ENCODE measurements at places on chromosomes 13 and 19.

GRCh38 chr13:47085346-47085745 lies 188.5 kb upstream of the HTR2A start:
- no peak overlapping the region for H3K27ac ChIP-seq
- DNase-seq = no peak
- H3K4me3 ChIP-seq = no peak overlapping the region
- H3K36me3 ChIP-seq = no peaks in the 10 kb centered on the region
- no peaks in the 10 kb centered on the region for H3K4me1 ChIP-seq

DNA sequence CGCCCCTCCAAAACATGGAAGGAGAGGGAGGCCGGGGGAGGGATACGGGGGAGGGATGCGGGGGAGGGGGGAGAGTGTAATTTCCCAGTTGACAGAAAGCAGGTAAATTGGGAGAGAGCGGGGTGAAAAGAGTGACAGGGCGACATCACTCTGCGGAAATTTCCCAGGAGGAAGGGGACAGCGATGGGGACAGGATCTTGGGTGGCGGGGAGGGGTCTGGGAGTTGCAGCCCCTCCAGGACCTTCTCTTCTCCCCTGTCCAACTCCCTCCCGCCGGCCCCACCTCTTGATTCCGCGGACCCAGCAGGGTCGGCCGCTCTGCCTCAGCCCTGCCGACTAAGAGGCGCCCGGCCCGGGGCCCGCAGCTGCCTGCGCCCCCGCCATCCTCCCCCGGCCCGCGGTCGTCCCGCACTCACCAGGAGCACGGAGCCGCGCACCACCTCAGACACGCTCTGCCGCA lies 108.0 kb upstream of the DOCK9 start:
- H3K36me3 ChIP-seq = no peaks in the 10 kb centered on the region
- H3K27ac ChIP-seq = no peak overlapping the region
- H3K4me1 ChIP-seq = peaks cover 15% of the 10 kb centered on the region
- H3K27me3 ChIP-seq = peaks cover 87% of the 10 kb centered on the region
- no peak overlapping the region for H3K4me3 ChIP-seq
- no peak for DNase-seq

DNA sequence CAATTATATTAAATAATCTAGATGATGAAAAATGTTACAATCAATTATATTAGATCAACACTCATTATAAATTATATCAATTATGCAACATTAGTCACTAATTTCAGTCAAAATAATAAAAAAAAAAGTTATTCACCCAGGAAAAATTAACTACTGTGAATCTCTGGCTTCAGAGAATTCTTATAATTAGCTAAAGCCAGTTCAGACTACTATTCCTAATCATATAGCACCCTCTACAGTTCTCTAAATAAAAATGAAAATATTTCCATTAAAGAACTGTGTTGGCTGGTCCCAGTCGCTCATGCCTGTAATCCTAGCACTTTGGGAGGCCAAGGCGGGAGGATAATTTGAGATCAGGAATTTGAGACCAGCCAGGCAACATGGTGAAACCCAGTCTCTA lies 33.0 kb downstream of the XPO4 start:
- no peaks in the 10 kb centered on the region for H3K4me1 ChIP-seq
- no peak overlapping the region for H3K27ac ChIP-seq
- H3K4me3 ChIP-seq = no peak overlapping the region
- no peaks in the 10 kb centered on the region for H3K27me3 ChIP-seq
- H3K36me3 ChIP-seq = no peaks in the 10 kb centered on the region
- DNase-seq = no peak

DNA sequence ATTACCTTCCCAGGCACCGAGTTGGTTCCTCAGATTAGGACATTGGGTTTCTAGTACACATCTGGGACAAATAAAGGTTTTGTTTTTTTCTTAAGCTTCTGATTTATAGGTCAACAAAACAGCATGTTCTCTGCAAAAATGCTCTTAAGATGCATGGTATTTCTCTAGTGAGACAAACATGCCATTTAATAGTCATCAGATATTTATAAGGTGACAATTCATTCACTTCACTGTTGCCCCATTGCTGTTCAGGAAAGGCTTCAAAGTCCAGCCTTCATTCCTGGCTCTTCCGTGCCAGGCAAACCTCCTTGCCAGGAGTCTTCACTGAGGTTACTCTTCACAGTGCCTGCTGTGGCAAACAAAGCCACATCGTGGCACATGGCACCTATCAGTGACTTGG lies 156.3 kb upstream of the FNDC3A start:
- H3K36me3 ChIP-seq = no peaks in the 10 kb centered on the region
- no peak for DNase-seq
- H3K27ac ChIP-seq = no peak overlapping the region
- no peaks in the 10 kb centered on the region for H3K27me3 ChIP-seq
- no peaks in the 10 kb centered on the region for H3K4me1 ChIP-seq

- H3K36me3 ChIP-seq = no peaks in the 10 kb centered on the region
- DNase-seq = no peak
- H3K4me3 ChIP-seq = no peak overlapping the region
These were observed 48.2 kb upstream of the SLITRK5 start for GRCh38 chr13:87622971-87623370.

GRCh38 chr19:31648347-31648746 lies 299.1 kb upstream of the TSHZ3 start:
- H3K4me1 ChIP-seq = no peaks in the 10 kb centered on the region
- no peaks in the 10 kb centered on the region for H3K27me3 ChIP-seq
- H3K27ac ChIP-seq = no peak overlapping the region
- no peak overlapping the region for H3K4me3 ChIP-seq

- no peak for DNase-seq
- H3K27ac ChIP-seq = no peak overlapping the region
- no peaks in the 10 kb centered on the region for H3K4me1 ChIP-seq
These were observed 396.7 kb downstream of the RFC3 start for GRCh38 chr13:34214686-34215085.

GRCh38 chr19:49843265-49843664 lies 7.7 kb upstream of the PTOV1 start:
- H3K27ac ChIP-seq = no peak overlapping the region
- DNase-seq = no peak
- peaks cover 23% of the 10 kb centered on the region for H3K4me1 ChIP-seq
- H3K27me3 ChIP-seq = no peaks in the 10 kb centered on the region
- peaks cover 19% of the 10 kb centered on the region for H3K36me3 ChIP-seq
- H3K4me3 ChIP-seq = no peak overlapping the region

- no peak for DNase-seq
- no peak overlapping the region for H3K27ac ChIP-seq
- no peak overlapping the region for H3K4me3 ChIP-seq
- H3K4me1 ChIP-seq = no peaks in the 10 kb centered on the region
These were observed 38.3 kb upstream of the KCTD4 start for GRCh38 chr13:45238945-45239795.

DNA sequence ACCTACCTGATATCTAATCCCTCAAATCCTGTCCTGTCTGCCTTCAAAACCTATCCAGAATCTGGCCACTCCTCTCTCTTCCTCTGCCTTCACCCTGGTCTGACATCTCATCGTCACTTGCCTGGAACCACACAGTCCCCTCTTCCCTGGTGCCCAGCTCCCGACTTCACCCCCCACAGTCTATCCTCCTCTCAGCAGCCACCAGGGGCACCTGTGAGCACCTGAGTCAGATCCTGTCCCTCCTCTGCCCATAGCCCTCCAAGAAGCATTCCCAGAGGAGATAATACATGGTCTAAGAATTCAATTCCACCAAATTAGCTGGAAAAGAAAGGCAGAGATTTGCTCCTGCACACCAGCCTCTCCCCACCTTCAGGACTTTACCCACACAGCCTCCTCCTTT lies 48.9 kb downstream of the ZNRF4 start:
- H3K27me3 ChIP-seq = no peaks in the 10 kb centered on the region
- H3K27ac ChIP-seq = no peak overlapping the region
- no peak for DNase-seq
- H3K36me3 ChIP-seq = no peaks in the 10 kb centered on the region
- H3K4me1 ChIP-seq = no peaks in the 10 kb centered on the region

DNA sequence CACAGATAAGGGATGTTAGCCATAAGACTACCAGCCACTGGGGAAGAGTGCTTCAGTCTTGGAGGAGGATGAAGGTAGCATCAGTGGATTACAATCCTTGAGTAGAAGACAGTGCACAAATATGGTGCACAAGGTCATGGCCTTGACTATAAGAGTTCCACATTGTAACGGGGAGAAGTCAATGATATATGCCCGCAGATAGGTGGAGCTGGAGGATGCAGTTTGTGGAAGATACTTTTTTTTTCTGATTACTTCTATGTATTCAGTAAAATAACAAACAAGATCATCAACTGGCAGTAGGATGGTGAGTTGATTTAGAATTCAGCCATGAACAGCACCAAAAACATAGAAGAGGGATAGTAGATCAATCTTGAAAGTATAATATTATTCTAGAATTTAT lies 926.8 kb upstream of the MIR17HG start:
- no peaks in the 10 kb centered on the region for H3K36me3 ChIP-seq
- no peaks in the 10 kb centered on the region for H3K27me3 ChIP-seq
- no peaks in the 10 kb centered on the region for H3K4me1 ChIP-seq
- H3K4me3 ChIP-seq = no peak overlapping the region
- no peak overlapping the region for H3K27ac ChIP-seq

GRCh38 chr19:6042776-6043726 lies 65.1 kb upstream of the RANBP3 start:
- H3K4me3 ChIP-seq = no peak overlapping the region
- DNase-seq = no peak
- no peaks in the 10 kb centered on the region for H3K27me3 ChIP-seq
- H3K36me3 ChIP-seq = peaks cover 7% of the 10 kb centered on the region

GRCh38 chr19:35143231-35143715 lies at the start of gene FXYD7:
TSS of gene FXYD7 (plus strand) at chr19:35143255. CDS start at chr19:35143334, 79 bp downstream.
- H3K27me3 ChIP-seq = peaks cover 23% of the 10 kb centered on the region
- H3K4me1 ChIP-seq = peaks cover 58% of the 10 kb centered on the region
- no peaks in the 10 kb centered on the region for H3K36me3 ChIP-seq
- no peak within 1 kb of the TSS for H3K4me3 ChIP-seq

DNA sequence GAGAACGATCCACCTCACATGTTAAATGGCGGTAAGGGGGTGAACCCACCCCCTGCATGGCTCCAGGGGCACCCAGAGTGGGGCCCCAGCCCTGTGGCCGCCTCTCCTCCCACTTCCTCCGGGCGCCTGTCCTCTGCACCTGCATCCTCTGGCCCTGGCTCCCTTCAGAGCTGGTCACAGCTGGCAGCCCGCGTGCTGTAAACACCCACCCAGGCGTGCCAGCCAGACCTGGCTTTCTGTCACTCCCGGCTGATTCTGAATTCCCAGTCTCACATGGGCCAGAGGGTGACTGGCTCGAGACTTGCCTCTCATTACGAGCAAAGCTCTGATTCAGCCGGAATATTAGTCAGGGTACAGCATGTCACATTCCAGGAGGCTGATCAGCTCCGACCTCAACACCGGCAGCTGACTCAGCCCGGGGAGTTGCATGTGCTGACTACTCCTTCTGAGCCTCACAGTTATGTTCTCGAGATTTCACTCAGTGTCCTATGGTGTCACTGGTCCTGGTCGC lies 75.1 kb downstream of the GNG7 start:
- H3K27me3 ChIP-seq = no peaks in the 10 kb centered on the region
- H3K27ac ChIP-seq = peak overlapping the region; percentile 97
- H3K36me3 ChIP-seq = no peaks in the 10 kb centered on the region
- no peak overlapping the region for H3K4me3 ChIP-seq
- H3K4me1 ChIP-seq = peaks cover 85% of the 10 kb centered on the region

DNA sequence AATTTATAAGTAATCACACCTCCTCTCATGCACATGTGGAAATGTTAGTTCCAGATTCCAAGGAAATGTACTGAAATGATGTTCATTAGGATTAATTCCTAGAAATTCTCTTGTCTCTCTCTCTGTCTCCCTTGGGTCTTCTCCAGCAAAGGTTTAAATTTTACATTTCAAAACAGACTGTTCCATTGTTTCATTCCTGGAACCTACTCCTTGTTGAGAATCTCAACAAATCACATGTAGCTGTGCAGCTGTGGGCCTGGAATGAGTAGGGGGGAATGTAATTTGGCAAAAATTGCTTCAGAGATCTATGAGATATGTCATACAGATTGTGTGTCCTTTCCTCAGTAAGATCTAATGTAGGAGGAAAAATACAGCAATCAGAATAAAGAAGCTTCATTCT lies 46.2 kb upstream of the RFXAP start:
- H3K4me3 ChIP-seq = no peak overlapping the region
- no peaks in the 10 kb centered on the region for H3K36me3 ChIP-seq
- no peak overlapping the region for H3K27ac ChIP-seq
- H3K27me3 ChIP-seq = no peaks in the 10 kb centered on the region
- no peaks in the 10 kb centered on the region for H3K4me1 ChIP-seq

DNA sequence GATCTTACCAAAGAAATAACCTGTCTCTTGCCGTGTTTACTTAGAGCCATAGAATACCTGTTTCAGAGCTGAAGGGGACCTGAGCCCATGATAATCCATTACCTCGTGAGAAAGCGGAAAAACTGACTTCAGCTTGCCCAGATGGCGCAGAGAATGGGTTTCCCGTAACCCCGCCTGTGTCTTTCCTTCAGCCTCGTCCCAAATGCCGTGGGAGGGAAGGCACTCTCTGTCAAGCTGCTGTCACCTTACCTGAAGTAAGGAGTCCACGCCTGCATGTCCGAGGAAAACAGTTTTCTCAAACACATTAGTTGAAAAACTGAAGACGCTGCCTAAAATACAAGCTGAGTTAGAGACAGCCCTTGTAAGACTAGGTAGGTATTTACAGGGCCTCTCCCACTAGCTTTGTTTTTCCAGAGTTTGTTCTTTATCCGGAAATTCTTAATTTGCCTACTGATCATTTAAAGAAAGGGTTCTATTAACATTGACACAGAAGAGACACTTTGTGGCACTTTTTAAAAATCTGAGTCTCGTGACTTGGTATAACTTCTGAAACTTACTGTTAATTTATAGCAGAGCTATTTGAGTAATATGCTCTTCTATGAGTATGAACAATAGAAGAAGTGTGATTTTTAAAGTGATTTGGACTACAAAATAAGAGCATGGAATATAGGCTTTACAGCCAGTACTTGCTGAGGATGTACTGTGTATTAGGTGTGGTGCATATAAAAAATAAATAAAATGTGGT lies 1.3 kb upstream of the INTS6 start:
- peaks cover 23% of the 10 kb centered on the region for H3K36me3 ChIP-seq
- peak overlapping the region; percentile 85 for H3K27ac ChIP-seq
- peak overlapping the region; percentile 70 for H3K4me3 ChIP-seq
- H3K4me1 ChIP-seq = peaks cover 54% of the 10 kb centered on the region
- H3K27me3 ChIP-seq = no peaks in the 10 kb centered on the region

DNA sequence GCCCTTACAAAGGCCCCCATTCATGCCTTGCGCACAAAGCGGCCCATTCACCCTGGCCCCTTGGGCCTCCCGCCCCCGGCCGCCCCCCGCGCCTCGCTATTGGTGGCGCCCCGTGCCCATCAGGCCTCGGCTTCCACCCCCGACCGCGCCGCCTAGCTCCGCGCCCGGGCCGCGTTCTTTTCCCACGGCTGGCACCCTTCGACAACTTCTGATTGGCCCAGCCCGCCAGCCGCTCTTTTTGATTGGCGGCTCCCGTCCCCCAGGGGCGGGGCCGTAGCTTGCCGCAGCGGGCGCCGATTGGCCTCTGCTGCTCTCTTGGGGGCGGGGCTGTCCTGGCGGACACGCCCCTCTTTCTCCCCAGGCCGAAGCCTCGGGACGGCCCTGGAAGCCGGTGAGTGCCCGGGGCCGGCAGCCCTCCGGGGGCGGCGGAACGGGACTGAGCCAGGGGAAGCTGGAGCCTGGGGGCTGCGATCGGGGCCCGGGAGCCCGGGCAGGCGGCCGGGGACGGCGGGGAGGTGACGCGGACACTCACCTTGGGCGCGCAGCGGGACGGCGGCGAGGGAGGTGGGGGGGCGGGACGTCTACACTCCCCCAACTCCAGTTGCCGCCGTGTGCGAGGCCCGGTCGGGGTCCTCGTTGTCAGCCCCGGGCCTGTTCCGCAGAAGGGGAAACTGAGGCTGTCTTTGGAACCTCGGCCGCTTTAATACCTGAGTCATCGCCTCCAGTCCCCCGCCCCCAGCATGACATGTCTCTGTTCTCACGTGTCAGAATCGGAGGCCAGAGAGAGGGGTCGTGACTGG lies at the start of gene MYH14:
Gene MYH14, plus strand, starts transcription at position 342 of the 800 bp plus-strand sequence. CDS start 6,744 bp downstream, outside the sequence.
- H3K4me3 ChIP-seq = no peak within 1 kb of the TSS
- H3K27me3 ChIP-seq = peaks cover 58% of the 10 kb centered on the region
- no peaks in the 10 kb centered on the region for H3K4me1 ChIP-seq
- H3K36me3 ChIP-seq = no peaks in the 10 kb centered on the region
- DNase-seq = peak; percentile 31

All from CD14-positive monocyte (primary cell).